ENCODE measurements at places on chromosomes 7 and 10. TPM values are rescaled to one million over a fixed set of nuclear protein-coding genes. Genes with fewer than 3 reads are reported as not detected.

GRCh38 chr7:93873998-93874574 is 16.5 kb downstream of the TFPI2 start:
- DNase-seq: peak; percentile 30

The FAM25C gene
- not detected for total RNA-seq

The AGAP4 gene
- total RNA-seq: 2.9 TPM

GRCh38 chr7:151460474-151460855 is 20.5 kb upstream of the CRYGN start:
- DNase-seq: no peak

DNA sequence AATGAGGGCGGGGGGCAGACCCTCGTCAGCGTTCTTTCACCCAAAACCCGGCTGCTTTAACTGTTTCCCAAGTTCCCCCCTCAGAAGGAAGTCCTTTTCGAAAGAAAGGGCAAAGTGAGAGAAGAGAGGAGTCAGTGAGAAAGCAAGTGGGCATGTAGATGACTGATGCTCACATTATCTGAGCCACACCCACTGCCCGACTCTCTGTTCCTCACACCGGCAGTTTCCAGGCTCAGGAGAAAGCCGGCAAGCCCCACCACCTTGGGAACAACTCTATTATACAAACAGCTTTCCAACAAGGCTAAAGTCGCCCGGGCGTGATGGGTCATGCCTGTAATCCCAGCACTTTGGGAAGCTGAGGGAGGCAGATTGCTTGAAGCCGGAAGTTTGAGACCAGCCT is 23.1 kb downstream of the RCC1L start:
- DNase-seq: no peak

- peak; percentile 82 for DNase-seq
Observed at GRCh38 chr7:79317728-79318127, 135.7 kb downstream of the MAGI2 start.

DNA sequence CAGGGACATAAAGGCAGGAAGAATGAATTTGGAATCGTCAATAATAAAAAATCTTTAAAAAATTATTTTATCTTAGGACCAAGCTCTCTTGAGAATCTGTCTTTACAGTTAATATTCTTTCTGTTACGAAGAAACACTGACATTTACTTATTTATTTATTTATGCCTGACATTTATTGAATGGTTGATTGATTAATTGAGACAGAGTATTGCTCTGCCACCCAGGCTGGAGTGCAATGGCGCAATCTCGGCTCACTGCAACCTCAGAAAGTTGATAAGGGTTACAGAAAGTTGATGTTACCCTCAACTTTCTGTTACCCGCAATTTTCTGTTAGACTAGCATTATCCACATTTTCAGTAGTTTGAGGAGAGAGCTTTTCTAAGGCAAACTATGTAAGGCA is 70.1 kb downstream of the CHCHD3 start:
- no peak for DNase-seq

The TMEM270 gene
- total RNA-seq: not detected

- no peak for DNase-seq
Observed at GRCh38 chr7:988426-988911, 5.5 kb downstream of the CYP2W1 start.

The MACC1 gene
- 0.18 TPM for total RNA-seq

DNA sequence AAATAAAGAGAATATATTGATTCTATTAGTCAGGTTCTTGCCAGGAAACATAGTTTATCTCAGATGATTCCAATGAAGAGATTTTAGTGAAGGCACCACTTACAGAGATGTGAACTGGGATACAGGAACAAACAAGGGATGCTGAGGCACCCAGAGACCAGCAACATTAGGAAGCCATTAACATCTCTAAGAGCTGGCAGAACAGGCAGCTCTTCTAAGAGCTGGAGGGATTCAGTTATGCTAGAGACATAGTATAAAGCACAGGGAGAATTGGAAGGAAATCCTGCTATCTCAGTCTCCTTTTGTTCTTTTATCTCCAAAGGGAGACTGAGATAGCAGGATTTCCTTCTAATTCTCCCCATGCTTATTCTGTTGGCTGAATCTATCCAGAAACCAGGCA is 22.0 kb downstream of the OR6B1 start:
- DNase-seq: no peak

- no peak for DNase-seq
Observed at GRCh38 chr10:124058346-124059003, 34.9 kb downstream of the CHST15 start.

DNA sequence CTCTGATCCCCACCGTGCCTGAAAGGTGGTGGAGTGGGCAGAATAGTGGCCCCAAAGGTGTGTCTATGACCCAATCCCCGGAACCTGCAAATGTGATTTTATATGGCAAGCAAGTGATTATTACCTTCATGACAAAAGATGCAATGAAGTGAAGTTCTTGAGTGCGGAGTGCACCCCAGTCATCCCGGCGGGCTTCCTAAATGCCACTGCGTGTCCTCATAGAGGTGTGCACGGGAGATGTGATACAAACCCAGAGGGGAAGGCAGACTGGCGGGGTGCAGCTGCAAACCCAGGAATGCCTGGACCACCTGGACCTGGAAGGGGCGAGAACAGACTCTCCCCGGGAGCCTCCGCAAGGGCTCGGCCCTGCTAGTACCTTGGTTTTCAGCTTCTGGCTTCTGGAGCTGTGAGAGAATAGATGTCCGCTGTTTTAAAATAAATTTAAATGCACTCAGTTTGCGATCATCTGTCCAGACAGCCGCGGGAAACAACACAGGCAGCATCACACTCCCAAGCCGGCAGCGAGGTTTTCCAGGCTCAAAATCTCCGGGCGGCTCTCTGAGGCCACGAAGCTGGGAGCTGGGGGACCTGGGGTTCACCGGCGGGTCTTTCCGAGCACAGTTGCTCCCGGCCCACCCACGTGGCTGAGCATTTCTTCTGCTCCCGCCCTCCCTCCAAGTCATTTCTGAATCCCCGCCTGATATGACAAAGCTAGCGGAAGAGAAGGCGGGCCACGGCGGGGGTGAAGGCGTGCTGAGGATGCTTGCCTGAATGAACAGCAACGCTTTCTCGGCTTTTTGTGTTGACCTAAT is 50.4 kb upstream of the EBF3 start:
- no peak for DNase-seq

The PDZD7 gene
- 0.27 TPM for total RNA-seq

The MYL10 gene
- total RNA-seq: not detected

DNA sequence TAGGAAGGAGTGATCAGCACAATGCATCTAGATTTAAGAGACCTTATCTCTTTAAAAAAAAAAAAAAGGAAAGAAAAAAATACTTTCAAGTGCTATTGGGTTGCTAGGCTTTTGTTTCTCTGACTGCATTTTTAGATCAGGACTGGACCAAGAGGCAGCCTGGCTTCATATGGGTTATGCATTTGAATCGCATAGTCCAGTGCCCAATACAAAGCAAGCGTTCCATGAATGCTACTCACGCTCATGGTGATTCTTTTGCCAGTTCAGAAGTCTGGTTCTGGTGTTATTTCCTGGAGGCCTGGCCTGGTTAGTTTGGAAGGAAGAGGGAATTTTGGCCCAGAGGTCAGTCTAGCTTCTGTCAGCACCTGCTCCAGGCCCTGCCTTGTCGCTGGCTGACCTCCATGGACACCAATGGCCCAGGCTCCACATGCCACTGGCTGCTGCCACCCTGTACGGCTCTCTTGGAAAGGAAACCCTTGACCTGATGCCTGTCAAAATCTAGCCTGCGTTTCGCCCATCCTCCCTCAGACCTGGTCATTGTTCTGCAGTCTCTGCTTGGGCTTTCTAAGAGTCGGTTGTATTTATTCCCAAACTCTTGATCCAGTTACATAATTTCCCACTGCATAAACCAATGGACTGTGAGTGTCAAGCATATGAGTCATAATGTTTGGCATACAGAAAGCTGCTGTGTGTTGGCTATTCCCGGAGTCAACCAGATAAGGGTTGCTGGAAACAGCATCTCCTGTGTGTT is 74.3 kb upstream of the MKX start:
- DNase-seq: peak; percentile 31

All from fibroblast of the aortic adventitia (primary cell).